Fibroblast of skin of abdomen (primary cell): ENCODE measurements at places on chromosomes 2 and 18.

DNA sequence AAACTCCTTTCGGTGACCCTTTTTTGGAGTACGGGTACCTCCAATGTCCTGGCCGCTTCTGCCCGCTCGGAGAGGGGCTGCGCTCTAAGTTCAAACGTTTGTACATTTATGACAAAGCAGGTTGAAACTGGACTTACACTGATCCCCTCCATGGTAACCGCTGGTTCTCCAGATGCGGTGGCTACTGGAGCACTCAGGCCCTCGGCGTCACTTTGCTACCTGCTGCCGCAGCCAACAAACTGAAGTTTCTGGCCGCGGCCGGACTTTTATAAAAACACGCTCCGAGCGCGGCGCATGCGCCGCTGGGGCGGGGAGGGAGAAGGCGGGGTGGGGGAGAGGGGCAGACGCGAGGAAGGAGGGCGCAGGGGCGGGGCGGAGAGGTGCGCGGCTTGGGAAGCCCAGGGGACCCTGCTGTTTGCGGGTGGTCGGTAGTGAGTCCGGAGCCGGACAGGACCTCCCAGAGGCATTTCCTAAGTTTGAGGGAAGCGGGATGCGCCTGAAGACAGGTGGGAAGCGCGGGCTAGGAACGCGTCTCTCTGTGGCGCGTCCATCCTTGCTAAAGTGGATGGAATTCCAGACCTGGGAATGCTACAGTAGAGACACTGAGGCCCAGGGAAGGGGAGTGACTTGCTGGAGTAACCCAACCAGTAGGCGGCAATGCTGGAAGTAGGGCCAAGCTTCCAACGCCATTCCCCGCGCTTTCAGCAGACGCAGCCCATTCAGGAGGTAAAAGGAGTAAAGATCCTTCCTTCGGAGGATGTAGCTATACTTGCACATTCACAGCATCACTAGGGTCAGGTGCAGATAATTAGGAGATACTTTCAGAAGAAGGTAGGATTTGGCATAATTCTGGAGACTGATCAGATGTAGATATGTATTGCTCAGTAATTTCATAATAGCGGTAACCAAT lies at the start of gene CXCR4:
Gene CXCR4, minus strand, starts transcription at position 241 of the 910 bp plus-strand sequence. Its CDS starts 89 bp downstream, at position 152.
- peak; percentile 2 for DNase-seq

DNA sequence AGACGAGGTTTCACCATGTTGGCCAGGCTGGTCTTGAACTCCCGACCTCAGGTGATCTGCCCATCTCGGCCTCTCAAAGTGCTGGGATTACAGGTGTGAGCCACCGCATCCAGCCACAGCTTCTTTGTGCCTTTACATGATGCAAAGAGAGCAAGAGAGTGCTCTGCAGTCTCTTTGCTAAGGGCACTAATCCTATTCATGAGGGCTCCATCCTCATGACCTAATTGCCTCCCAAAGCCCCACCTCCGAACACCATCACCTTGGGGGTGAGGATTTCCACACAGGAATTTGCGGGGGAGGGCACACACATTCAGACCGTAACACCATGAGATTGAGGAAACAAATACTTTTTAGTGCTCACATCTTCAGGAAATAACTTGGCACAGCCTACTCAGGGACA lies 91.8 kb downstream of the PDCL3 start:
- DNase-seq, result no peak

DNA sequence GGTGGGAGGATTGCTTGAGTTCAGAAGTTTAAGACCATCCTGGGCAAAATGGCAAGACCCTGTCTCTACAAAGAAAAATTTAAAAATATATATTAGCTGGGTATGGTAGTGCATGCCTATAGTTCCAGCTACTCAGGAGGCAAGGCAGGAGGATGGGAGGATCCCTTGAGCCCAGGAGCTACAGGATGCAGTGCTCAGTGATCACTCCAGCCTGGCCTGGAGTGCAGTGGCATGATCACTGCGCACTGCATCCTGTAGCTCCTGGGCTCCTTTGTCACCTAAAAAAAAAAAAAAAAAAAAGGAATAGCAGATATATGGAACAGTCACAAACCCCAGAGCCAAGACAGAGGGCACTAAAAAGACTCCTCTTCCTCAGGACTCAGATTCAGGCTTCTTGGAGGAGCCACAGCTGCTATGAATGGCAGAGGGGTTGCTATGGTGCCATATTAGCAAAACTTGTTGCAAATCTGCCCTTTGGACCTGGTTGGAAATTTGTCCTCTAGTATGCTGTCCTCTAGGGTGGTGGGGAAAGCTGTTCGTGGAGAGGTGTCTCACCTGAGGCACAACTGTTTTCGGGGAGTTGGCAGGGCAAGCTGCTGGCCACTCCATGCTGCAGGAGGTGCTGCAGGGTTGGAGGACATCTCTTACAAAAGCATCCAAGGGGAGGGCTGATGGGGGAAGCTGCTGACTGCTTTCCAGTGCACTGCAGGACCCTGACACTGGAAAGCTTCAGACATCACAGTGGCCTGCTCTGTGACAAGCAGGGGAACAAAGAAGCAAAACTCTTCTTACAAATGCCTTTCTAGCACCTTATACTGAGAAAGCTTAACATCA lies 22.7 kb downstream of the CYP20A1 start:
- no peak for DNase-seq

DNA sequence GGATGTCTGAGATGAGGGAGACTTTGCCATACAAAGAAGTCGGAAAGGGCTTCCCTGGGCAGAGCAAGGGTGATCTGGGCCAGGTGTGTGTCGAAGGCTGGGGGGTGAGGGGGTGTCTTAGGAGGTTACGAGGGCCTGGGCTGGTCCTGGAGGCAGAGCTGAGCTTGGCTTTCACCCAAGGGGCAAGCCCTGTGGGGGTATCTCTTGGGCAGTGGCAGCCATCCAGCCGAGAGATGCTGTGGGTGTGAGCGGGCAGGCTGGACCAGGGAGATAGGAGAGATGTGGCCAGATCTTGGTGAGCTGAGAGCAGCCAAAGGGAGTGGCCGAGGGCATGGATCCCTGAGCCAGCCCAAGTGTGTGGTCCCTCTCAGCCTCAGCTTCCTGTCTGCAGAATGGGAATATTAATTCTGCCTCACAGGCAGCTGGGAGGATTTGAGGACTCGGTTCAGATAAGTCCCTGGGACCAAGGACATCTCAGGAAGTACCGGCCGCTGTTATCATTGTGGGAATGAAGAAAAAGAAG lies 33.0 kb downstream of the MAL start:
- DNase-seq, result no peak

DNA sequence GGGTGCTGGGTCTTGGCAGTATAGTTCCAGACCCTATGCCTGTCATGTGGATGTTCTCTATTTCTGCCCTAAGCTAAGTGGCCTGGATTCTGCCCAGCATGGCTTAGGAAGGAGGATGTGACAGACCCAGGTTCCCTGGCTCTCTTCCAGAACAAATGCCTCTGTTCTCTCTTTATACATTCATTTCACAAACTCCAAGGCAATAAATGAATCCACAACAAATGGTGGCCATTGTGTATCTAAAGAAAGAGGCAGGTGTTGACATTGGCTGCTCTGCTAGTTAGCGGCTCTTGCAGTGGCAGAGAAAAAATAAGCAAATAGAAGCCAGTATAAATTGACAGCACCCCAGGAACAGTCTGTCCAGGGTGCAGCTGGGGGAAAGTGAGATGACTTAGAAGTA lies 298.6 kb downstream of the SUCLG1 start:
- DNase-seq, result no peak

GRCh38 chr2:189465076-189465475 lies 23.8 kb downstream of the WDR75 start:
- DNase-seq, result no peak

- no peak for DNase-seq
Measured at GRCh38 chr18:56321470-56321869, 316.9 kb downstream of the TXNL1 start.

GRCh38 chr18:34315591-34316352 lies 91.1 kb upstream of the NOL4 start:
- no peak for DNase-seq

GRCh38 chr2:175432793-175433192 lies 251.3 kb upstream of the ATP5MC3 start:
- DNase-seq, result no peak

DNA sequence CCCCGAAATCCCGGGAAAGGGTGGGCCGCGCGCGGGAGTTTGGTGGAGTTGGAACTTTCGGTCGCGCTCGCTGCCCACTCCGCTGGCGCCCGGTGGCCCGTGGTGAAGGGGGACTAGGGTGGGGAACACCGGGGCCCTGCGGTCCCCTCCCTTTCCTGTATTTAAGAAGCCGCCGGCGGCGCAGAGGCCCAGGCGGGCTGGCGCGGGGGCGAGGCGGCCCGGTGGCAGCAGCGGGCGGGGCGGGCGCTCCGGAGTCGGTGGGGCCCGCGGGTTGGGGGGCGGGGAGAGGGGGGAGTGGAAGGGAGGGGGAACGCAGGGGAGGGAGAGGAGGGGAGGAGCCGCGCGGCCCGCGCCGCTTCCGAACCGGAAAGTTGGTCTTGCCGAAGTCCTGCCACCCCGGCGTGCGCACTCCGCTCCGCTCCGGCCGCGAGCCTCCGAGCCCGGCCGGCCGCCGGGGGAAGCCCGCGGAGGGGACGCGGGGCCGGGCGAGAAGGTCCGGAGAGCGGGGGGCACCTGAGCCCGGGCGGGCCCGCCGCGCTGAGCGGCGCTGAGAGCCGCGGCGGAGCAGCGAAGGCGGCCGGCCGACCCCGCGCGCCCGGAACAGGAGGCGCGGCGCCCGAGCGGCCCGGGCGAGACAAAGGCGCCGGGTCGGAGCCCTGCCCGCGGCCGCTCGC lies 425 bp upstream of the SALL3 start:
- no peak for DNase-seq

DNA sequence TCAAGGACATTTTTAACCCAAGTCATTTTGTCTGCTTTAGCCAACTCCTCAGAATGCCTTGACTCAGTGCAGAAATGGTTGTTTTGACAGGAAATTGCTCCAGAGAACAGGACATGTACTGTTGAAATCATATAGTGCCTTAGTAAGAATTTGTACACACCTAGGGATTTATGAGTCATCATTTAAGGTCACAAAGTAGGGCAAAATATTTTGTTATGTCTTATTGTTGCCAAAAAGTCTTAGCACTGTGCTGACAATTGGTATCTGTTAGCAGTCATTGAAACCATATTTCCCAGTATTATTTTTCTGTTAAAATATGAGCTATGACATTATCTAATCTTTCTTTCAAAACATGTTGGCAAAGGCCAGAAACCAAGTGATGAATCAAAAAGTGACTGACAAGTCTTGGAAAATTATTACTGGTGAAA lies 104.5 kb downstream of the OSBPL6 start:
- DNase-seq, result peak; percentile 37

GRCh38 chr2:159788253-159788652 lies 9.8 kb downstream of the CD302 start:
- no peak for DNase-seq

- no peak for DNase-seq
Measured at GRCh38 chr2:215742021-215742420, 271.3 kb downstream of the MREG start.

- DNase-seq, result no peak
Measured at GRCh38 chr2:54867457-54867856, 144.0 kb downstream of the EML6 start.

DNA sequence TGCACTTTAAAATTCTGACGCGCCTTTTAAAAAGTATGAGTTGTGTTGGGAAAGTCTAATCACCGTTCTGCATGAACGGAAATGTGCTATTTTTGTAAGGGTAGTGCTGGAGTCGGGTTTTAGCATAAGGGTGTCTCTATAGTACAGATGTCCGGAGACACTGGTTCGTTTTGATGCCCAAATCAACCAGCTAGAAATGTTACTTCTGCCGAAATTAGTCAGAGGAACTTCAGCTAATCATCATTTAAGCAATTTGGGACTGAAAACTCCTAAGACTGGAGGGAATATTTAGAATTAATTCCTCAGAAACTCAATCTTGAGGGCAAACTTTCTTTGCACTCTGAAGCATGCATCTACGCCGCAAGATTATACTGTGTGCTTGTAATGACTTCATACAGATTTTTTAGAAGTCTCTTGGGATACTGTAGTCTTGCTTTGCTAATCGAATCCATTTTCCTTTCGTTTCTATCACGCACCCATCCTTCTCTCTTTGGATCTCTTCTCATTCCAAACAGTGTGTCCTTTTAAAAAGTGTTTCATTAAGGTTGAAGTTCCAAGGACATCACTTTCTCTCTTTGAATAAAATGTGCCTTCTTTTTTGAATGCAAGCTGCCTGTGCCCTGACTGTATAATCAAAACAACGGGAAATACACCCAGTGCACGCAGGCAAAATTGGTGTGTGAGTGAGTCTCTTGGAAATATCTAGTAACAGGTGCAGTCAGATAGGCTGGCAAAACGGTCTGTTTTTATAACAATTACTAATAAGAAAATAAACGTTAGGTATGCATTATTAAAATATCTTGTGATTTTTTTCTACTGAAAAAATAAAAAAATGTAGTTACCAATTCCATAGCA lies 270.9 kb upstream of the TCF4 start:
- peak; percentile 65 for DNase-seq

- DNase-seq, result no peak
Measured at GRCh38 chr2:54952425-54952824, 97.8 kb downstream of the RTN4 start.

DNA sequence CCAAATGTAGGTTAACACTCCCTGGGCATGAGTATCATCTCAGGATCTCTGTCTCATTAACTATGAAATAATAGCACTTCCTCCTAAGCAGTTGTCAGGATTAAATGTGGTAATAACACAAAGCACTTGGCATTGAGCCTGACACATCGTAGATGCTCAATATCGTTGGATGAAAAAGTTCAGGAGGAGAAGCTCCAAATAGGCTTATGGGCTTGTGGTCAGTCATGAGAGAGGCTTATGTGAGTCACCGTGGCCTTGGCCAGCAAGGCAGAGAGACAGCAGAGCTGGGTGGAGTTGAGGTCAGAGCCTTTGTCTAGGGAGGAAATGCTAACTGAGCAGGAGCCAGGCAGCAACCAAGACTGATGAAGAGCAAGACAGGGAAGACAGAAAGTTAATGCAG lies 68.3 kb upstream of the PPM1B start:
- peak; percentile 76 for DNase-seq

GRCh38 chr2:122105877-122106206 lies 350.4 kb downstream of the TSN start:
- no peak for DNase-seq

GRCh38 chr18:41326311-41326710 lies 628.7 kb upstream of the PIK3C3 start:
- DNase-seq, result peak; percentile 72

GRCh38 chr2:119574108-119574815 lies 30.0 kb downstream of the CFAP221 start:
- no peak for DNase-seq
